NCI-H524 treated with DMSO at 0.1 percent for 48 hours (cell line): ENCODE measurements at places on chromosomes 13 and 19.

GRCh38 chr19:14580623-14581237 is 2.2 kb upstream of the CLEC17A start:
- DNase-seq = no peak

DNA sequence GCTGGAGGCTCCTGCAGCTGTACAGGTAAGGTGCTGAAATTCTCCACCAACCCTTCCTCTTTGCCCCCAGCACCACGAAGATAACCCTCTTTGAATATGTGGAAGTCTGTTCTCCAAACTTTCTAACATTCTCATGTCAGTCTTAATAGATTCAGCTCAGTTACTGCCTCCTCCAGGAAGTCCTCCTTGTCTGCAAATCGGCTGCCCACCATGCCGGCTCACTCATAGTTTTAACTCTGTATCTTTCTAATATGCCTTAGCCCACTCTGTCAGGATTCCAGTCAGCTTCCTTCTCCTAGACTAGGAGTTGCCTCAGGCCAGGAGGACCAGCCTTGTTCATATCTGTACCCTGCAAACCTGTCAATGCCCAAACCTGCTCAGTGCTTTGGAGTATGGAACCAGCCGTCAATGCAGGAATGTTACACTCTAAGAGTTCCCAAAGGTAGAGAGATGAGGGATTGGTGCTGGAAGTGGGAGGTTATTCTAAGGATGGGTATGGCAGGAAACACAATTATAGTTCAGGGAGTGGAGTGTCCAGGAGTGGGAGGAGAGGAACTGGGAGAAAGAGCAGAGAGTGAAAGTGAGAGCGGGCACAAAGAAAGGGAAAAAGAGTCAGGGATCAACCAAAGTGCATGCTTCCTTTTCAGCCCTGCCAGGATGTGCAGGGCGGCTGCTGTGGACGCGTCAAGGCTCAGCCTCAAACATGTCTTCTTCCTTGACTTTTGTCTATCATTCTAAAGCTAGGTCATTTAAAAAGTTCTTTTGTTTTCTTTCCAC is 38.0 kb upstream of the ALOX5AP start:
- DNase-seq = no peak

GRCh38 chr13:75372517-75372916 is 109.5 kb downstream of the TBC1D4 start:
- no peak for DNase-seq

- peak; percentile 16 for DNase-seq
Measured at GRCh38 chr19:35509861-35510625, 3.4 kb downstream of the DMKN start.

DNA sequence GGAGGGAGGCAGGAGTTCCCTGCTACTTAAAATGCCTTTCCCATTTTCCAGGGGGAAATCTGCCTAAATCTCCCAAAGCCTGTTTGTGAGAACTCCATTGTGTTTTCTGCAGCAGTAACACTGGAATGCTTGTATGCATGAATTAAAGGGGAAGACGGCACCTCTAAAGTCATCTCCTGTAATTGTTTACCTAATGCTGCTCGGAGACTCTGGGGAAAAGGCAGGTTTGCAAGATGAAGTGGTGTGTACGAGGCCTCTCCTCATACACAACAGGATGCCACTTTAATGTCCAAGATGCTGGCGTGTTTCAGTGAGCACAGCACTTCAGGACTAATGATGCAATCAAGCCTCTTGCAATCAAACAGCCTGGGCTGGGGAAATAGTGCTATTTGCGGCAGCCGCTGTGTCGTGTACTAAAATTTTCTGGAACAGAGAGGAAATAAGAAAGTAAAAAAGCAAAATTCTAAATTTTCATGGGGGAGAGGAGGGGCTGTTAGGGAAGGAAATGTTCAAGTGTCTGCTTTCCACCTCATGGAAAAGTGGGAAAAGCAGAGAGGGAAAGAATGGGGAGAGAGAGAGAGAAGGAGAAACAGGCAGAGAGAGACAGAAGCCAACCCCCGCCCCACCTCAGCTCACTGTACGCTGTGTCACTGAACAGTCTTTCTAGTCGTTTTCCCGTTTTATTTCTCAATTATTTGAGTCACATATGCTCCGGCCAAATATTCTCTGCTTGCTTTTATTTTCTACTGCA is 32.9 kb downstream of the TSHZ3 start:
- DNase-seq = no peak

- no peak for DNase-seq
Measured at GRCh38 chr13:40438022-40438680, 228.3 kb downstream of the FOXO1 start.

DNA sequence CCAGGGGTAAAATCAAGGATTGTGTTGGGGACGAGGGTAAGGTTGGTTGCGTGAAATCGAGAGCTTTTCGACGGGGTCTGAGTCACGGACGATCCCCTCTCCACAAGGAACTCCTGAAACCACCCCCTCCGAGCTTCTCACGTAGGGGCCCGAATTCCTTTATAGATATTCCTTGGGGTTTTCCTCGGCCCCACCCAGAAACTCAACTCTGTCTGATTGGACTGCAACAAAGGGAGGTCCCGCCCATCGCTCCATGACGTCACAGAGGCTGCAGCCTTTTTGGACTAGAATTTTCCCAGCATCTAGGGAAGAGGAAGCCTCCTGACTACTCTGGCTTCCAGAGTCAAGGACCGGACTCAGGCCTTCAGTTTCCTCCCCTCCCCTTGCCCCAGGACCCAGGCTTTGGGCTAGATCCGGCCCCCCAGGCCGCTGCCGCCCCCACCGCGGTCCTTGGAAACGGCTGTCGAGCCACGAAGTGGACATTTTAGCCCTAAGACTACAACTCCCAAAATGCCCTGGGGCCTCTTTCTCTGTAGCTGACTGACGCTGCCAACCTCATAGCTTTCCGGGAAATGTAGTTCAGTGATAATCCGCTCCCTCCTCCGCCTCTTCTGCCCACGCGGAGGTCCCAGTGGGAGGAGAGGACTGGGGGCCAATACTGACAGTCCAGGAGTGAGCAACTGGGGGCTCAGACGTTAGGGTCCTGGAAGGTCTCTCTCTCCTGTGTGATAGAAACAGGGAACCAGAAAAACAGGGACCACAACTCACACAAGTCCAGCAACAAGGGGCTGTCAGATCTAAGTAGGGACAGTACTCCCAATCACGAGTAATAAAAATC is at the start of gene IZUMO1:
Gene IZUMO1, minus strand, starts transcription at position 172 of the 838 bp plus-strand sequence. CDS start 1,050 bp downstream, outside the sequence.
- DNase-seq = peak; percentile 73

DNA sequence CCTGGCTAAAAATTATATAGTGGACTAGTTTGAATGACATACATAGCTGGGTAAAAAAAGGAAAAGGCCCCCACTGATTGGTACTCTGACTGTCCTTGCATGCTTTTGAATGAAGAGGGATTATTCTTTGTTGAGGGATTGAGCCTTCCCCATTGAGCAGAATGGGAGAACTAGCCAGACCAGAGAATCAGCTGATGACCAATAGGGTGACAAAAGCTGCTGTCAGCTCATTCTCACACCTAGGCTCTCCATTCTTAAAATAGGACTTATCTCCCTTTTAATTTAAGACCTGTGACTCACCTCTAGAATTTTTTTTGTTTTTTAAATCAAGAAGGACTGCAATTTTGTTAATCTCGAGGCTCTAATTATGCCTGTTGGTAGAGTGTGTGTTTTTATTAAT is 79.3 kb downstream of the CRYL1 start:
- DNase-seq = no peak

DNA sequence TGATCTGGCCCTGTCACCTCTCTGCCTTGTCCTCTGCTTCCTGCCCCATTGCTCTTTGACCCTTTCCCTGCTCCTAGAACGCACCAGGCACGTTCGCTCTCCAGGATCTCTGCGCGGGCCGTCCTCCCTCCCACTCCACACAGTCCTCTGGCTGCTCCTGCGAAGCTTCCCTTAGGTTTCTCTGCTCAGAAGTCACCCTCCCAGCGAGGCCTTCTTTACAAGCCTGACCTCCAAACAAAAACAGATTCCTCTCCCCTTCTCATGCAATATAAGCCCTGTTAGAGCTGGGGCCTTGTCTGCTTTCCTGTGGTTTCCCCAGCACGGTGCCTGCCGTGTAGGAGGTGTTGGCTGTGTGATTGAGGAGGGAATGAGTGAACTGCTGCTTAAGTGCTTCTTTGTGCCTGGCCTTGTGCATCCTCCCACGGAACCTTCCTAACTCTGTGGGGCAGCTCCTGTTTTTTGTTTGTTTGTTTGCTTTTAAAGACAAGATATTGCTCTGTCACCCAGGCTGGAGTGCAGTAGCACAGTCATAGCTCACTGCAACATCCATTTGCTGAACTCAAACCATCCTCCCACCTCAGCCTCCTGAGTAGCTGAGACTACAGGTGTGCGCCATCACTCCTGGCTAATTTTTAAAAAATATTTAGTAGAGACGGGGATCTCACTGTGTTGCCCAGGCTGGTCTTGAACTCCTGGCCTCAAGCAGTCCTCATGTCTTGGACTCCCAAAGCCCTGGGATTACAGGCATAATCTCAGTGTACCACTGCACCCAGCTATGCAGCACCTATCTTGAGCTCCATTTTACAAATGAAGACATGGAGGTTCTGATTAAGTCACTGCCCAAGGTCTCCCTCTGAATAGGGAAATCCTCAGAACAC is 82.0 kb downstream of the SIPA1L3 start:
- DNase-seq = no peak

- no peak for DNase-seq
Measured at GRCh38 chr13:18964942-18965341, 216.7 kb downstream of the TUBA3C start.

DNA sequence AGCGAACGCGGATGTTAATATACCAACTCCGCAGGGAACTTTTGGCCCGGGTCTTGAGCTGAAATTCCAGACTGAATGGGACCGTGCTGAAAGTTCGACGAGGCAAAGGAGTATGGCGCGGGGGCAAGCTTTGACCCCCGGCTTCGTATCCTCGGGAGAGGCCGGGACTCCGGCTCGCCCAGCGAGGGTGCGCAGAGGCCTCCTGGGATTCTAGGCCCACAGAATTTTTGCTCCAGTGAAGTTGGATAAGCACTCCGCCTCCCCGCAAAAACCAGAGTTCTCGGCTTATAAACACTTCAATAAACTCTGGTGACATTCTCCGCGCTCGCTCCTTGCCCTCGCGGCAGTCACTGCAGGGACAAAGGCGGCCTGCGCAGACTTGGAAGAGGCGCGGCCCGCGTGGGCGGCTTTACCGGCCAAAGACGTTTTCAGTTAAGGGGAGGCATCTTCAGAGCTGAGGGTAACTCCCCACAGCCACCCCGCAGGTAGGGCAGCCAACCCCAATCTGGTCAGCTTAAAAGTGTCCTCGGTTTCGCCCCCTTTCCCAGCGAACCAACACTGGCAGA is 112.6 kb downstream of the KCNRG start:
- DNase-seq = no peak

DNA sequence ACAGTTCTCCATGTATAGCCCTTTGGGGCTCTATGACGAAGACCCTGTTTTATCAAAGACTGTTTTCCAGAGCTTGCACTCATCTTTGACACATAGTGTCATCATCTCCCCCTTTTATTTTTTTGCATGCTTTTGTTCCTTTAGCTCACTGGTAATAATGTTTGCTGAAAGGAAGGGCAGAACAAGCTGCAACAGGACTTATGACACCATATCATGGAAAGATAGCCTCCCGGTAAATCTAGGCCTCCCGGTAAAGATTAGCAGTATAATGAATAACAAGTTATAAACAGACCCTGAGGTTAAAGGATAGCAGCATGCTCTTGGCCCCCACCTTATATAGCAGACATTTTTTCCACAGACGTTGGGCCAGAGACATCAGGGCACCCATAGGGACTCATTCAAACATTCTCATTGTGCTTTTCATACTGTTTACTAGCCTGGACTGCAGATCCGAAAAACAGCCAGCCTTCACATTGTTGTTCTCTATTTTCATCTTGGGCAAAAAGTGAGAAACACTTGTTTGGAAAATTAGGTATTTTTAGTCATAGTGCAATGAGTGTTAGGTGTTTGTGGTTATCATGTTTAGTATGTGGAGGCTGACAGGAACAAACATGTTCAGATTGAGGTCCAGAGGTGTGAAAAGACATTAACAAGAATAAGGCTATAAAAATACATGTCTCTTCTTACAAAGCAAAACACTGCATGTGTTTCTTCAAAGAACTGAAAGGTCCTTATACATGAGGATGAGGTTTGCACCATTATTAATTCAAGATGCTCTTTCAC is 136.9 kb upstream of the SPRY2 start:
- no peak for DNase-seq

GRCh38 chr13:97311956-97312355 is 89.8 kb downstream of the MBNL2 start:
- no peak for DNase-seq

- no peak for DNase-seq
Measured at GRCh38 chr13:88544836-88545235, 873.7 kb downstream of the SLITRK5 start.

DNA sequence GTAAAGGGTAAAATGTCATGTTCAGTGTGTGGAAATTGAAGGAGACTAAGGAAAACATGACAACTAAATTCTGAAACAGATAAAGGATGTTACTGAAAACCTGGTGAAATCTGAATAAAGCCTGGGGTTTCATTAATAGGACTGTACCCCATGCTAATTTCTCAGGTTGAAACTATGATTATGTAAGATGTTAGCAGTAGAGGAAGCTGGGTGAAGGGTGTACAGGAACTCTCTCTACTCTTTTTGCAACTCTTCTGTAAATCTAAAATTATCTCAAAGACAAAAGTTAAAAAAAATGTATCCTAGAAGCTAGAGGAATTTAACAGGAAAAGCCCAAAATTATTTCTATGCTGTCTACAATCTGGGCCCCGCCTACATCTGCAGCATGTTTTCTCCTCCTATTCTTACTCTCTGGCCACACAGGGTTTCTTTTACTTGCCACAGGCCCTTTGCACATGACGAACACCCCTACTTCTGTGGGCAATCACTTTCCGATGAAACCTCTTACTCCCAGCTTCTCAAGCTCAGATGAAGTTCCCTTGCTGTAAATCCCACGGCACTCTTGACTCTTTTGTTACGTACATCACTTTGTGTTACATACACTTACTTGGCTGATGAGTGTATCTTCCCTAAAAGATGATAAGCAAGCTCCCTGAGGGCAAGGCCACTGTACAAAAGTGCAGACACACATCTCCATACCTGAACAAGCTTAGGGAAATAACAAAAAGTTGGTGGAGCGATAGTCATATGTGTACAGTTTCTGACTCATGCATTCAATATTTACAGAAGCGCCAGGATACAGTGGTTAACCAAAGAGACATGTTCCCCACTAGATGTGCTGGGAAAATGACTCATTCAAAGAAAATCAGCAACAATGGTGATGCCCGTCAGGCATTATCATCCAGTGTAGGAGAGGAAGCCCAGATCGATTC is 32.6 kb downstream of the RUBCNL start:
- DNase-seq = no peak

DNA sequence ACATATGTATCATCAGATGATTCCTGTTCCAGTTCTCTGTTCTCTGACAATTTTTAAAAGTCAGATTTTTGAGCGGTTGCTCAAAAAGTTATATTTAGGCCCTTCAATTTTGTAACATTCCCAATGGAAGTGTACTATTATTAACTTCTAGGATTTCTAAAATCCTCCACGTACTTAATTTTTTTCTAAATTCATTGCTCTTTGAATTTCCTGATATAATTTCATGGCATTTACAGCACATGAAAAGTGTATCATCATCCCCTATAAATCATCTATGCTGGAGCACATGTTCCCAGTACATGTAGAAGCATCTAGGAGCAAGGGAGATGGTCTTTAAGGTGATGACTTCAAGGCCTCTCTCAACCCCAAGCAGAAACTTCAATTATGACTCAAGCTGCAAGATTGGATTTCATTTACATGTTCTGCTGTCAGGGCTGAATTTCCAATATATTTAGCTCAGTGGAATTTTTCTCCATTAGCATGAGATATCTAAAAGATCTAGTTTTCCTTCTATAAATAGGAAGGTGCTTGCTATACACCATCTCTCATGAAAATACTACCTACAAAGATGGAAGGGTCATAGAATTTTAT is 392.8 kb upstream of the MIR17HG start:
- DNase-seq = no peak
